Activated CD4-positive, alpha-beta T cell treated with anti-CD3 and anti-CD28 coated beads, Interleukin-10, Interleukin-2, amounts not matched to agents 100 ng/mL and 50 ng/mL, durations not matched to agents 16 hours and 8 hours (primary cell): ENCODE measurements at places on chromosomes 2 and 18.

DNA sequence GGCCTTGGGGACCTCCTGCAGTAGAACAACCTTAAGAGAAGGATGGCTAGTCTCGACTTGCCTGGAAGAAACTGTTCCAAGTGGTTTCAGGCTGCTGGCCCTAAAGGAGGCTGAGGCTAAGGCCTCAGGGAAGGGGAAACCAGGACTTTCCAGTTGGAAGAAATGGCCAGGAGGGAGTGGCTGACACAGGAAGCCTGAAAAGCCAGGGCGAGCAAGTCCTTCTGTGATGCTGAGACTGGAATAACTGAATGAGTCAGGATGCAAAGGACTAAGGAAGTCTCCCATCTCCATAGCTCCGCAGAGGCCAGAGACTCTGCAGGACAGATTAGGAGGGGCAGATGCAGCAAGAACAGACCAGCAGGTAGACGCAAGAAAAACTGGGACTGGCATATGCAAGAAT lies 7.4 kb downstream of the HTRA2 start:
- no peak for DNase-seq

DNA sequence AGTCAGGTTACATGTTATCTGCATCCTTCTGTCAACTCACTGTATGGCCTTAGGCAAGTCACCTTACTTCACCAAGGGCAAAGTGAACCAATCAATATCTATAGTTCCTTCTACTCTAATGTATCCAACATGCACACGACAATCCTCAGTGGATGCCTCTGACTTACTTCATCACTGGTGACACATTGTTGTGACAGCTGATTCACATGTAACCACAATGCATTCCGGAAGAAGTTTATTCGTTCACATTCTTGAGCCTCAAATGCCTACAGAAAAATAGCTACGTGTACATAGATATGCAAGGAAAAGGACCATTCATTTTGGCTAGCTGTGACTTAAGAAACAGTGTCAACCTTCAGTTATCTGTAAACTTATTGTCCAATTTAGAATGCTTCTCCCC lies 26.3 kb upstream of the EPG5 start:
- no peak for DNase-seq

DNA sequence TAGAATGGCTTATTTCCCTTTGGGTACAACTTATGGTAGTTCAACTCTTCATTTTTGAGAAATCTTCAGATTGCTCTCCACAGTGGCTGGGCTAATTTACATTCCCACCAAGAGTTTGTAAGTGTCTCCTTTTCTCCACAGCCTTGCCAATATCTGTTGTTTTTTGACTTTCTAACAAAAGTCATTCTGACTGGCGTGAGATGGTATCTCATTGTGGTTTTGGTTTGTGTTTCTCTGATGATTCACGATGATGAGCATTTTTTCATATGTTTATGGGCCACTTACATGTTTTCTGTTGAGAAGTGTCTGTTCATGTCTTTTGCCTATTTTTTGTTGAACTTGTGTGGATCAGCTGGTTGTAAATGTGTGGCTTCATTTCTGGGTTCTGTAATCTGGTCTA lies 871.0 kb downstream of the EPHA4 start:
- peak; percentile 9 for DNase-seq

DNA sequence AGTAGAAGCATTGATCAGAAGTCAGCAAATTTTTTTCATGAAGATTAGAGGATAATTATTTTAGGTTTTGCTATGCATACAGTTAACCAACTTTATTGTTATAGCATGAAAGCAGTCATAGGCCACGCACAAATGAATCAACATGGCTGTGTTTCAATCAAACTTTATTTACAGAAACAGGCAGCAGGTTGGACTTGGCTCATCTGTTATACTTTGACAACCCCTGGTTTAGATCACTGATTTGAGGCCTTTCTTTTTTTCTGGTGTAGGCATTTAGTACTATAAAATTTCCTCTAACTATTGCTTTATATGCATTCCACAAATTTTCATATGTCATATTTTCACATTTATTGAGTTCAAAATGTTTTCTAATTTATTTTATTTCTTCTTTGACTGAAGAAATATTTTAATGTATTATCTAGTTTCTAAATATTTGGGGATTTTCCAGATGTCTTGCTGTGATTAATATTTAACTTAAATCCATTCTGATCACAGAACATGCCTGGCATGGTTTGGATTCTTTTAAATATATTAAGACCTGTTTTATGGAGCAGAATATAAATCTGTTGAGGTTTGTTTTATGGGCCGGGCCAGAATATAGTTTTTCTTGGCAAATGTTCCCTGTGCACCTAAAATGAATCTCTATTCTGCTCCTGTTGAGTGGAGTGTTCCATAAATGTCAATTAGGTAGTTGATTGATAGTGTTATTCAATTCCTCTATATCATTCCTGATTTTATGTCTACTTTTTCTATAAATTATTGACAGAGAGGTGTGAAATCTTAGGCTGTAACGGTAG lies 116.3 kb upstream of the KLHL29 start:
- no peak for DNase-seq

GRCh38 chr2:235054475-235054874 lies 102.7 kb downstream of the SH3BP4 start:
- no peak for DNase-seq

DNA sequence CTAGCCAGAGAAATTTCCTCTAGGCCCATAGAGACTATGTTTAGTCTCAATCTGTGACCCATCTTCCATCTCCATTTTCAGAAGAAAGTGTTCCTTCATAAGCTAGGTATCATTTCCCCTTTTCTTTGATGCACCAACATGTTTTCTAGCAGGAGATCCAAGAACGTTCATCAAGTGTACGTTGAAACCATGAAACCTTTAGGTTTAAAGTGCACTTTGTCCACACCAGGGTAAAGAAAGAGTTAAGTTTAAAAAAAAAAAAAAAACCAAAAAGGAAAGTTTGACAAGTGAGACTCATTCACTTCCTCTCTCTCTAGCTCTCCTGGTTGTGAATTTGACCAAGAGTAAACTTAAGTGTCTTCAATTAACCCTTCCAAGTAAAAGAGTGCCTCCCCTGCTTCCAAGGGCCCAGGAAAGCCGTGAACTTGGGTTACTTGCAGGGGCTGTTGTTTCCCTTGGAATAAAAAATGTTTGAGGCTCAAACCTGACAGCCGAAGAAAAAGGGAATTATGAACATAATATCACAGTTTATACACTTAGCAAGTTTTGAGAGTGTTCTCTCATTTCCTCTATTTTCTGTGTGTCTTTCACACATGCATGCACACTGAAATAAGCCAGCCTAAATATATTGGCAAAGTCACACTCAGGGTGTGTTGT lies 56.7 kb downstream of the LBH start:
- DNase-seq = no peak
